ENCODE measurements at places on chromosomes 1 and 21. TPM values are rescaled to one million over a fixed set of nuclear protein-coding genes. Genes with fewer than 3 reads are reported as not detected.

DNA sequence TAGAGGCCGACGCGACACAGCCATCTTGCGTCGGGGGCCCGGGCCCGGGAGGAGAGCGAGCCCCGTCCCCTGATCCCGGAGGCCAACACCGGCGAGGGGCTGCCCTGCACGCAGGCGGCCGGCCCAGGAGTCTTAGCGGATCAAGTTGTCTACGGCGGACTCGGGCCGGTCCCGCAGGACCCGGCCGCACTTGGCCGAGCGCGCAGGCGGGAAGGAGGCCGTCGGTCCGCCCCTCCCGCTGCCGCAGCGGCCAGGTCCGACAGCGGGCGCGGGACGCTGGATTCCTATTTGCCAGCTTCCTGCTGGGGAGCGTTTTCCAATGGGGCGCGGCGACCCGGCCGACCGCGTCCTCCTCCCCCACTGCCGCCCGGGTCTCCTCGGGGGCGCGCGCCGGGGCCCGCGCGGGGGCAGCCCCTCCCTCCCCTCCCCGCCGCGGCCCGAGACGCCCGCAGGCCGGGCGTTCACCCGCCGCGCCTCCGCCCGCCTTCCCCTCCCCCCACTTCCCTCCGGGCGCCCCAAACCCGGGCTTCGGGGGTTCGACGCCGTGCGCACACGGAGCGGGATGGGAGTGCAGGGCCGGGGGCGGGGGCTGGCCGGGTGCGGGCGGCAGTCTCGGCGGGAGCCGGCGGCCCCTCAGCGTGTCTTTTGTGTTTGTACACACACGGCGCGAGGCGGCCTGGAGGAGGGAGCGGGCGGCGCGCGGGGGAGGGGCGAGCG is 517 bp upstream of the H3-3A start:
- peak overlapping the region; percentile 99 for H3K27ac ChIP-seq
- H3K27me3 ChIP-seq = no peaks in the 10 kb centered on the region
- peak overlapping the region; percentile 100 for H3K4me3 ChIP-seq
- peaks cover 32% of the 10 kb centered on the region for H3K36me3 ChIP-seq
- peaks cover 33% of the 10 kb centered on the region for H3K4me1 ChIP-seq

GRCh38 chr21:41358193-41359166 is 3.3 kb upstream of the MX2 start:
- H3K4me1 ChIP-seq = peaks cover 6% of the 10 kb centered on the region
- DNase-seq = peak; percentile 43
- no peaks in the 10 kb centered on the region for H3K36me3 ChIP-seq

- H3K27me3 ChIP-seq = no peaks in the 10 kb centered on the region
- no peak for DNase-seq
- peak overlapping the region; percentile 15 for H3K27ac ChIP-seq
- H3K36me3 ChIP-seq = peaks cover 5% of the 10 kb centered on the region
- H3K4me3 ChIP-seq = no peak overlapping the region
Measured at GRCh38 chr1:50766688-50767087, 193.4 kb downstream of the FAF1 start.

Gene TFAP2E
- 1.3 TPM for total RNA-seq

DNA sequence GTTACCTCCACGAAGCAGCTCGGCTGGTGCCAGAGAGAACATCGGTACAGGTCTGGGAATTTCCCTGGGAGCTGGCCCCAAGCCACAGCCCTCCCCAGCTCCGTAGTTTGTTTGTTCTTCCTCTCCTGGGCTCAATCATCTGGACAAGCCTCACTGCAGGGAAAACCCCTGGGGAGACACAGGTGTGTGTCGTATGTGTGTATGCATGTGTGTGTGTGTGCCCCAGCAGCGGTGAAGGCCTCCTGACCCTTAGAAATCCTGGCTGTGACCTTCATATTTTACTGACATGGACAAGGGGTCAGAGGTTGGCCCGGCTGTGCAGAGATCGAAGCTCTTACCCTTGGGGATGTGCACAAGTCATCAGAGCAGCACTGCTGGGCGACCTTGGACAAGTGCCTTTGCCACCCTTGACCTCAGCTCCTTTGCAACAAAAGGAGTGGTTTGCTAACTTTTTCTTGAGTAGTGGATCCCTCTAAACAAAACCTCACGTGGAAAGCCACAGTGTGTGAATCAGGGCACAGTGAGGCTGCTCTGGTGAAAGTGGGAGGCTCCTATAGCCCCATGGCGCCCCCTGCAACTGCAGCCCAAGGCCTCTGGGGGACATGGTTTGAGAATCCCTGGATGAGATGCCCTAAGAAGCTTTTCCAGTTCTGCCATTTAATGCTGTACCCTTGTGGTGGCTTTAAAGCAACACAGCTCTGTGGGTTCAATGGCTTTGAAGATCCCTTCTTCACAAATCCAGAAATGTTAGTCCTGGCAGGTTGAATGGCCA is 12.3 kb upstream of the IL22RA1 start:
- H3K36me3 ChIP-seq = peaks cover 8% of the 10 kb centered on the region
- peaks cover 20% of the 10 kb centered on the region for H3K4me1 ChIP-seq
- H3K27ac ChIP-seq = peak overlapping the region; percentile 59
- DNase-seq = peak; percentile 60
- H3K4me3 ChIP-seq = no peak overlapping the region

DNA sequence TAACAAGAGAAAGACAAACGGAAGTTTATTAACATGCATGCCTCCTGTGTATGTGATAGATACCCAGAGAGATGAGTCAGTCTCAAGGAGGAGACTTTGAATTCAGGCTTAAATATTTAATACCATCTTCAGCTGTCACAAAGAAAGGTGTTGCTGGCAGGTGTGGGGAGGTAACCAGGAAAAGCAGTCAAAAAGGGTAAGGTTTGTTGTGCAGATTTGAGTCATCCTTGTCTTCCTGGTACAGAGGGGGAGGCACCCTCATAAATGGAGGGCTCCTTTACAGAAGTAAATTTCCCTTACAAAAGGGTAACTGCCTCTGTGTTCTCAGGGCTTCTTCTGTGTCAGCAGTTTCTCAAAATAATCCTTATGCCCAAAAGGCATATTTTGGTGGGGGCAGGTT is 75.2 kb upstream of the B3GALT5 start:
- H3K27ac ChIP-seq = peak overlapping the region; percentile 3
- no peak for DNase-seq
- H3K4me1 ChIP-seq = no peaks in the 10 kb centered on the region
- no peak overlapping the region for H3K4me3 ChIP-seq
- peaks cover 3% of the 10 kb centered on the region for H3K36me3 ChIP-seq

- no peak overlapping the region for H3K4me3 ChIP-seq
- no peaks in the 10 kb centered on the region for H3K36me3 ChIP-seq
Measured at GRCh38 chr1:235014756-235015155, 113.9 kb downstream of the TOMM20 start.

GRCh38 chr1:240344918-240345317 is 253.2 kb downstream of the FMN2 start:
- no peaks in the 10 kb centered on the region for H3K4me1 ChIP-seq
- H3K36me3 ChIP-seq = no peaks in the 10 kb centered on the region
- no peak overlapping the region for H3K4me3 ChIP-seq
- H3K27ac ChIP-seq = no peak overlapping the region
- DNase-seq = no peak
- no peaks in the 10 kb centered on the region for H3K27me3 ChIP-seq

GRCh38 chr21:43572446-43572845 is 86.8 kb downstream of the HSF2BP start:
- H3K4me1 ChIP-seq = peaks cover 4% of the 10 kb centered on the region
- H3K27me3 ChIP-seq = no peaks in the 10 kb centered on the region
- no peak overlapping the region for H3K27ac ChIP-seq
- H3K4me3 ChIP-seq = no peak overlapping the region

Data from type B pancreatic cell (in vitro differentiated cells).